ENCODE measurements at places on chromosomes 13 and 19. TPM values are rescaled to one million over a fixed set of nuclear protein-coding genes. Genes with fewer than 3 reads are reported as not detected.

DNA sequence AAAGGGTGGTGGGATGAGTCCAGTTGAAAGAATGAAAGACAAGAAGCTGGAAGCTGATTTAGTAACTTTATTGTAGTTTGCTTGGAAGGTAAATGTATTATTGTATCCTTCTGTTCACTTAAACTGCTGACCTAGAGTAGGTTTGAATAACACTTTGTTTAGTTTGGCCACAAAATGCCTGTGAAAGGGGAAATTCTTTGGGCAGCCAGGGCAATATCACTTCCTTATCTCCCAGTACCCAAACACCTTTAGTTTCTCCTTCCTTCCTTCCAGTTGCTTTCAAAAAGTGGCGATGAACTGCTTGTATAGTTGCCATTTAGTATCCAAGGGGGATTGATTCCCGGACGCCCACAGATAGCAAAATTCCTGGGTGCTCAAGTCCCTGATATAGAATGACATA, 120.1 kb downstream of the PAN3 start:
- no peak for DNase-seq

- DNase-seq, result no peak
Observed at GRCh38 chr13:59673286-59673685, 490.4 kb downstream of the DIAPH3 start.

DNA sequence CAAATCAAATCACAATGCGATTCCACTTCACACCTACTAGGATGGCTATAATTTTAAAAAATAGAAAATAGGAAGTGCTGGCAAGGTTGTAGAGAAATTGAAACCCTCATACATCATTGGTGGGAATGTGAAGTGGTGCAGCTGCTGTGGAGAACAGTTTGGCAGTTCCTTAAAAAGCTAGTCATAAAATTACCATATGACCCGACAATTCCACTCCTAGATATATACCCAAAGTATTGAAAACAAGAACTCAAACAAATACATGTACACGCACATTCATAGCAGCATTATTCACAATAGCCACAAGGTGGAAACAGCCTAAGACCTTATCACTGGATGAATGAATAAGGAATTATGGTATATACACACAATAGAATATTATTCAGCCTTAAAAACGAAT, 12.0 kb downstream of the HMGB1 start:
- DNase-seq, result no peak

DNA sequence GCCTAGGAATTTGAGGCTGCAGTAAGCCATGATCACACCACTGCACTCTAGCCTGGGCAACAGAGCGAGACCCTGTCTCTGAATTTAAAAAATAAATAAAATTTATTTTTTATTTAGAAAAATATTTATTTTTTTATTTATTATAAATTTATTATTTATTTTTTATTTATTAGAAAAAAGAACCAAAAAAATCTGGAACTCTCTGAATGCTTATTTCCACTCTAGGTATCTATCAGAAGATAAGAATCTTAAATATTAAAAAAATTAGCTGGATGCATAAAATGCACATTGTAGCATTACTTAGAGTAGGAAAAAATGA, 82.8 kb downstream of the CDADC1 start:
- no peak for DNase-seq

DNA sequence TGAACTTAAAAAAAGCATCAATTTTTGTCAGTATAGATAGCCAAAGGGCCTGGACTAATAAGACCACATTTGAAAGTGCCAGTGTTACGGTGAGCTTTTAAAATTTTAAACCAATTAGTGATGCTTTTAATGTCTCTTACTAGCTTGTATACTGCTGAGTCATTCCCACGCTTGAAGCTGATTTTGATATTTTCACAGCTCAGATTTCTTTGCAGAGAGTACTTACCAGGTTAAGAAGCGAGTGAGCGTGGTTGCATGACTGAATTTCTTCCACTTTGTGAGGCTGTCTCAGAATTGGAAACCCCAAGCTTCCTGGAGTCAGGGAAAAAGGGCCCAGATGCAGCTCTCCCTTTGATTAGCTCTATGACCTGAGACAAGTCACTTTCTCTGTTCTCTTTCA, 74.5 kb upstream of the NBEA start:
- DNase-seq, result no peak

- no peak for DNase-seq
Observed at GRCh38 chr13:91529739-91530482, 131.5 kb downstream of the GPC5 start.

- no peak for DNase-seq
Observed at GRCh38 chr13:106850973-106851650, 283.2 kb upstream of the ARGLU1 start.

DNA sequence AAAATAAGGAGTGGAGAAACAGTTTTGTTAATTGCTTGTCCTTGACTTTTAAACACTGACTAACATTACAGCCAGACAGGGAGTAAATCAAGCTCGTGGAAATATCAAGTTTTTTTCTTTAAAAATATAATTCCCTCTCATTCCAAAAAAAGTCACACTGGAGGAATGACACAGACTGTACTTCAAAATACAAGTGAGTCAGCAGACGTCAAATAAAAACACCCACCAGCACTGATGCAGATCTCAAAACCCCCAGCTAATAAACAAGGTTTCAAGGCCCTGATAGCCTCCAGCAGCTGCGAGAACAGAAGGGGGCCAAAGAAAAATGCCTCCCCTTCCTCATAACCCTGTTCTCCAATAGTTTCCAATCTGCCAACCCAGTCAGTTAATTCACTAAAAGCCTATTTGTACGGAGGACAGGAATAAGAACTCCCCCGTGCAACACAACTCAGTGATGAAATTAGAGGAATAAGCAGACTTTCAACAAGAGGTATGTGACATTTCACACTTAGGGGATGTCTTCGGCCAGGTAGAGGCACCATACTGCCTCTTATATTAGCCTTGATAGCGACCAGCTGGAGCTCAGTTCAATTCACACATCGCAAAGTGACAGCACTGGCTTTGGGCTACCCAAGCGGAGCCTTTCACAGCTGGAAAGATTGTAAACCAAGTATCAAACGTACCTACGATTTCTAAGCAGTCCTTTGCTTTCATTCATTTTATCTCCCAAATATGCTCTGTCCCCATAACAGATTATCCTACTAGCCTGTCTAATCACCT, 561.0 kb upstream of the KLF12 start:
- no peak for DNase-seq

- DNase-seq, result no peak
Observed at GRCh38 chr13:111508902-111509509, 188.6 kb downstream of the TEX29 start.

DNA sequence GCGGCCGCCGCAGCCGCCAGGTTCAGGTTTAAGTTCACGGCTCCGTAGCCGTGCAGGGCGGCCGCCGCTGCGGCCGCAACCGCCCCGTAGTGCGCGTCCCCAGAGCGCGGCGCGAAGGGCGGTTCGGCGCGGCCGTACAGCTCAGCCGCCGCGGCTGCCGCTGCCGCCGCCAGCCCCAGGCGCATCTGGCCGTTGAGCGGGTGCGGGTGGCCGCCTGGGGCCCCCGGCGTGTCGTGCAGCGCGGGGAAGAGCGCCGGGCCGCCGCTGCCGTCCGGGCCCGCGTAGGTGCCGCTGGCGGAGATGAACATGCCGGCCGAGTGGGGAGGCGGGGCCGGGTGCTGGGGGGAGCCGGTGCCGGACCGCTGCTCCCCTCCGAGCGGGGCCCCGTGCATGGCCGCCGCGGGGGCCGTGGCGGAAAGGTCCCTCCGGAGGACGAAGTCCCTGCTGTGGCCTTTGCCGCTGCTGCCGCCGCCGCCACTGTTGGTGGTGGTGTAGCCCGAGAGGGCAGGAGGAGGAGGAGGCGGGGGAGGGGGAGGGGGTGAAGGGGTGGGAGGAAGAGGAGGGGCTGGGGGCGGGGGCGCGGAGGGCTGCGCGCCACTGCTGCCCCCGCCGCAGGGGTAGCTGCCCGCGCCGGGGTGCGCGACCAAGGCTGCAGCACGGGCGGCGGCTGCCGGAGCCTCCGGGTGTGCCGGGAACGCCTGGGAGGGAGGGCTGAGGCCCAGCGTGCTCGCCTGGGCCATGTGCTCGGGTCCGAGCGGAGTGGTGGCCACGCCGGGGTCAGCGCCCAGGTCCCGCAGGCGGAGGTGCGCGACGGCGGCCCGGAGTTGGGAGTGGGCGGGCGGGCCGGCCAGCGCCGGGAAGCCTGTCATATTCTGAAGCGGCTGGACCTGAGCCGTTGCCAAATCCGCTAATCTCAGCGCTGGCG, 654 bp downstream of the ZIC5 start:
- no peak for DNase-seq

DNA sequence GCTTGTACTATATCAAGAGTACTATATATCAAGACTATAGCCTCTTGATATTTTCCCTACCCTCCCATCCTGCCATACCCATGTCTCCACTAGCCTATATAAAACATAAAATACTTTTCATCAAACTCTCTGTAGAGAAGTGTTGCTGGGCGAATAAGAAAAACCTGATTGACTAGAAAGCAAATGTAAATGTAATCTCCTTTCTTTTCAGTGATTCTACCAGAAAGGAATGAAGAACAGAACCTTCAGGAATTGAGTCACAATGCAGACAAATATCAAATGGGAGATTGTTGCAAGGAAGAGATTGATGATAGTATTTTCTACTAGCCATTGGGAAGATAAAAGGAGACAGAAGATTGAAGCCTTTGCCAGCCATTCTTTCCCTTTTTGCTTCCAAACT, 89.2 kb downstream of the KCNRG start:
- DNase-seq, result no peak

DNA sequence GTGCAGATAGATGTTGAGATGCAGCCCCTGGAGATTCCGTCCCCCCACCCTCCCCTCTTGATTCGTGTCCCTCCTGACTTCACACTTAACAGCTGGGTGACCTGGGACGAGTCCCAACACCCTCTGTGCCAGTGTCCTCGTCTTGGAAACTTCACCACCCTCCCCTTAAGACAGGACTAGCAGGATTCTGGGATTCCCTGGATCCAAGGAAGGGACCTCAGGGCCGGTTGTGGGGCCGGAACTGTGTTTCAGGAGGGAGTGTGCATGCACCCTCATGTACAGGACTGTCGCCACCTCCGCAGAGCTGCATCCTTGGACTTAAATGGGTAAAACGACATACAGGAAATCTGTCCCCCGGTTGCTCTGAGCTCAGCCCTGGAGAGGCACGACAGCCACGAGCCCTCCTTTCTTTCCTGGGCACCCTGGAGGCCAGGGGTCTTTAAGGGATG, 990 bp downstream of the MYO9B start:
- DNase-seq, result no peak

GRCh38 chr13:35771898-35772297, 295.4 kb upstream of the MAB21L1 start:
- DNase-seq, result no peak

- no peak for DNase-seq
Observed at GRCh38 chr19:30448386-30449077, 76.3 kb downstream of the ZNF536 start.

- DNase-seq, result no peak
Observed at GRCh38 chr19:38142176-38143035, 81.6 kb downstream of the DPF1 start.

DNA sequence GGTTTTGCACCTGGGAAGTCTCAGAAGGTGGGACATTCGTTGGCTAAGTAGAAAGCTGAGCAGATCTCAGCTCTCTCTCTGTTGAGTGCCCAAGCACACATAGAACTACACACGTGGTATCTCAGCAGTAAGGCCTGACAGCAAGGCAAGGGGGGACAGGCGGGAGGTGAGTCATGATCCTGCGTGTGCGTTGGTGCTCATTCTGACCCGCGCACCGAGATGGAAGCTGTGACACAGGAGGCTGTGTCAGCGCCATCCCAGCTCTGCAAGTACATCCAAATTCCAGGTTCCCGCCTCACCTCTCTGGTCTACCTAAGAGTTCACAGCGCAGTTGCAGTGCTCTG, 135.7 kb downstream of the USP12 start:
- DNase-seq, result no peak

Gene ACTN4
- total RNA-seq, result 816 TPM

Gene RNF17
- total RNA-seq, result not detected

Gene LILRB5
- 18.1 TPM for total RNA-seq

Gene UCHL3
- 32.3 TPM for total RNA-seq

Gene KANK3
- total RNA-seq, result 23.7 TPM

Gene UGGT2
- total RNA-seq, result 31.6 TPM

Gene CAPN12
- total RNA-seq, result 2.1 TPM

Gene PDX1
- total RNA-seq, result not detected

Gene SEMA6B
- 22.5 TPM for total RNA-seq

Gene SIGLEC9
- 2.5 TPM for total RNA-seq

Gene LGALS7
- not detected for total RNA-seq

Gene GIPR
- total RNA-seq, result not detected

Data from esophagus muscularis mucosa (tissue), 4 donors.